ENCODE measurements at places on chromosomes 7 and 10.

- no peak for DNase-seq
Observed at GRCh38 chr7:13953368-13953767, 36.1 kb downstream of the ETV1 start.

GRCh38 chr10:109173937-109174336, 749.4 kb downstream of the XPNPEP1 start:
- DNase-seq = no peak

DNA sequence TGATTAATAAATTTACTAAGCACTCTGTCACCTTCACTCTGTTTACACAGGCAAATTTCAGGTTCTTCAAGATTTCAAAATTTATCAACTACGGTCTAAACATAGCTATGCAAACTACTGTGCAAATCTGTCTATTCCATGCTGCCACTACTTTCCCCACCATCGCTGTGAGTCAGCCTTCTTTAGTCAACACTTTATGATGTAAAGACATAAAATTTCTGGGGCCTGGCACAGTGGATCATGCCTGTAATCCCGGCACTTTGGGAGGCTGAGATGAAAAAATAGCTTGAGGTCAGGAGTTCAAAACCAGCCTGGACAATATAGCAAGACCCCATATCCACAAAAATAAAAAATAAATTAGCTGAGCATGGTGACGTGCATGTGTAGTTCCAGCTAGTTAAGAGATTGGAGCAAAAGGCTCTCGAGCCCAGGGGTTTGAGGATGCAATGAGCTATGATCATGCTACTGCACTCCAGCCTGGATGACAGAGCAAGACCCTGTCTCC, 42.6 kb downstream of the CNOT4 start:
- DNase-seq = no peak

DNA sequence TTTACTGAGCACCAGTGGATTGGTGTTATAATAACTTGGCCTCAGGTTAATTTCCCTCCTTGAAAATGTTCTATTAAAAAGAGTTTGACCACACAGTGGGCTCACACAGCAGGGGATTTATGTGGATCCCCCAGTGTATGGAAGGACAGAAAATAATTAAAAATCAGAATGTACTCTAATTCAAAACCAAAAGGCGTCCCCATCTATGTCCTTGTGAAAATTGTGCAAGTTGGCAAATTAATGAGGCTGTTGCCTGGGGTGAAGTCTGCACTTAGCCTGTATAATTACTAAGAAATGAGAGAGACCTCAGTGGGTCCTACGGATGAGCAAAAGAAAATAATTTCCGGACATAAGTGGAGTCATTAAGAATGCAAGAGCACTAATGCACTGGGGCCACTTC, 31.1 kb downstream of the PIK3CG start:
- DNase-seq = no peak

- DNase-seq = no peak
Observed at GRCh38 chr10:75403939-75404814, 2.6 kb upstream of the ZNF503 start.

DNA sequence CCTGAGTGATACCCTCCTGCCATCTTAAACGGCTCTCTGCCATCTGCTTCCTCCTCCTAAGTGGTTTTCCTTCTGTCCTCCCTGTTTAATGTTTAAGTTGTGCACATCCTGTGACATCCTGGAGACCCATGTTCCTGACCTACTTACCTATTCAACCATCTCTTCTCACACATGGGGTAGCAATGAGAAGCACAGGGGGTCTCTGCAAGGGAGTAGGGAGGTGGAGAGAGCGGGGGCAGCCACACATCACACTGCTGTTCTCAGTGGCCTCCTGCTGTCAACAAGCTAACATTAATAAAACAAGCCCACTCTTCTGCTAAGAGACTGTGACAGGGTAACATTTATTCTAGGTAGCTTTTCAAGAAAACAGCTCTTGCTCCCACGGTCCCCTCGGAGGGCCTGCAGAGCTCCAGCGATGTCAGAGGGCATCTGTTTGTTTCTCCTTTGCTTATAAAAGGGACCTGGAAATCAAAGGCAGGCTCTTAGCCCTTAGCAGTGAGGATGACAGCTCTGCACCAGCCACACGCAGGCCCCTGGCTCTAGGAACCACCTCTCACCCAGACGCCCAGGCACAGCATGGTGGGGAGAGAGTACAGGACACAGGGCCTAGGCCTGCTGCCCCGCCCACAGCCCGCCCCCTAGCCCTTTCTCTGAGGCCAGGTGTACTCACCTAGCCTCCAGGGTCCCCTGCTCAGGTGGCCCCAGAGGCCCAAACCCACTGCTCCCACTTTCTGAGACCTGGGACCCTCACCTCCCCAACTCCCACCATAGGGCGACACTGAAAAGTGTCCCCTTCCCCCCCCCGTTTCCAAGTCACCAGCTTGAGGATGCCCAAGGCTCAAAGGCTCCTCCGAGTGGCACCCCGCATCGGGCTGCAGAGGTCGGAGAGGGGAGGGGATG, 943 bp upstream of the SLC18A2 start:
- no peak for DNase-seq

DNA sequence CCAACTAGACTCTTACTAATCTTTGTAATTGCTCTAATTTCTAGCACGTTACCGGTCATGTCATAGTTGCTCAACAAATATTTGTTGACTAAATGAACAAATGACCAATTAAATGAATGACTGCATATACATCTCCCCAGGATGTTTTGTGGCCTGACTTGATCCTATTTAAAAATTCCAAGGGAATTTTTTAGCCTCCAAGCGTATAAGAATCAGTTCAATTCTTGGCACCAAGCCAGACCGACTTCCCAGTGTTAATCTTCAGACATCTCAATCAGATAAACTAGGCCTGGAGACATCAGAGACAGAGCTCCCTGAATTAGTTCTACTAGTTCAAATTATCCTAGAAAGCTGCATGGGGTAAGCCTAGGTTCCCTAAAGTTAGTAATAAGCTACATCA, 96.0 kb downstream of the GSAP start:
- no peak for DNase-seq

- no peak for DNase-seq
Observed at GRCh38 chr10:68668972-68669371, 52.1 kb upstream of the CCAR1 start.

DNA sequence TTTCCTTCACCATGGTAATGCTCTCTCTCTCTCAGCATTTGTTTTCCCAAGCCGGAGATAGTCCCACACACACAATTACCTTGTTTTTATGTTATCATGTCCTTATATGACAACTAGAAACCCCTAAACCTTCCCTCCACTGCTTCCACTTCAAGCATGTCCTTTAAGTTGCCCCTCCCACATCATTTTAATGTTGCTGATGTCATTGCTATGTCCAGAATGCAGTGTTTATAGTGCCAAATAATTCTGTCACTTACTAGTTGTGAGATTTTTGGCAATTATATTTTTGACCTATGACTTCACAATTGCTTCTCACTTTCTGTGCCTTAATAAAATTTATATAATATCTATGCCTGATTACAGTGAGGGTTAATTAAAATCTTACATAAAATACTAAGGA, 645.9 kb downstream of the XPNPEP1 start:
- DNase-seq = no peak
